ENCODE measurements at places on chromosomes 3 and 15. TPM values are rescaled to one million over a fixed set of nuclear protein-coding genes. Genes with fewer than 3 reads are reported as not detected.

DNA sequence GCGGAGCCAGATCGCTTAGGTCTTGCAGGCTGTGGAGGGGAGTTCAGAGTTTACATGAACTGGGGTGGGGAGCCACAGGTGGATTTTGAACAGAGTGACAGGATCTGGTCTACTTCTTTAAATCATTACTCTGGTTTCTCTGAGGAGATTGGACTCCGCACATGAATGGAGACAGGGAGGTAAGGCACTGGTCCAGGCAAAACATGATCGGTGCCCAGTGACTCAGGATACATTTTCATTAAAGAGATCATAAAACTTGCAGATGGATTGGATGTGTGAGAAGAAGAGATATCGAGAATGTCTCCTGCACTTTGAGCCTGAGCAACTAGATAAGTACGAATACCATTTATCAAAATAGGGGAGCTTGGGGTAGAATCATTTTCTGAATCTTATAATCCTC, 61.8 kb upstream of the CMSS1 start:
- no peak for DNase-seq

GRCh38 chr3:129278966-129279906, 566 bp downstream of the HMCES start:
- DNase-seq, result peak; percentile 57

DNA sequence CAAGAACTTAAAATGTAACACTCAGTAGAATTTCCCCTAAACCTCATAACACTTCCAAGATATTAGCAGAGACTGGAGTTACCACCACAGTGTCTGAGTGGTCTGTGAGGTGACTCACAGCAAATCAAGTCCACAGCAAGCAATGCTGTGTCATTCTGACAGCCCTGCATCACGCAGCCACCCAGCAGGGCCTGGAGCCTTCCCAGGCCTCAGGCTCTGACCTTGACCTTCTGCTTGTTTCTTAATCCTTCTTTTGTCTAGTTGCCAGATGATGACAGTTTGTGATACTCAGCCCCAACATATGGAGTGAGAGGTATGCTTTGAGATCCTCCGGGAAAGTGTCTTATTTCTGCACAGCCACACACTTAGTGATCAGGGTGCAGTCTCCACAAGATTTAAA, 82.5 kb downstream of the TOP2B start:
- DNase-seq, result no peak

The WNT7A gene
- not detected for total RNA-seq

DNA sequence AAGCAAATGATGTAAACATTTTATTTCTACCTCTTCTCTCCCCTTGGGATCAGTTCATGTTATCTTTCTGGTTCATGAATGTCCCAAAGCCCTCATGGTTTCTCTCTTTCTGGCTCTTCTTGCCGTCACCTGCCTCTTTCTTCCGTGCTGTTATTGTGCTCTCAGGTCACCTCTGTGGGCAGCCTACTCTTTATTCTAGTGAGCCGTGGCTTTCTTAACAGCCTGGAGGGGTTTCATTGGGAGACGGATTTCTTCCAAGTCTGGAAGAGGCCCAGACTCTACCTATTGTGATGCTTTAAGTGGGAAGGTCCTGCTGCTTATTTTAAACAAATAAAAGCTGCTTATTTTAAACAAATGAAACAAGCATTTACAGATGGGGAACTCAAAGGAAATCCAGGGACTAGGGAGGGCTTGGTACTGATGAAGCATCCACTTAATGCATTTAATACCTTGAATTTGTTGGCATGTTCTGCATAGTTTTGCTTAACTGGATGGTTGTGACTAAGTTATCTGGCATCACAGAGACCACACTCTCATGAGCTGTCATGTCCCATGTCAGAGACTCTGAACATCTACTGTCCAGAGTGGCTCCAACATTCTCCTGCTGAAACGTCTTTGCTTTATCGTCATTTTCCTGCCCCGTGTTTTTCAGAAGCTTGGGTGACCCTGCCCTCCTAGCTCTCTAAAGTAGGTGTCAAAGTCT, 443.3 kb downstream of the GABRG3 start:
- no peak for DNase-seq

The TMEM108 gene
- total RNA-seq, result not detected

GRCh38 chr3:17054982-17055343, 170.2 kb downstream of the PLCL2 start:
- no peak for DNase-seq

DNA sequence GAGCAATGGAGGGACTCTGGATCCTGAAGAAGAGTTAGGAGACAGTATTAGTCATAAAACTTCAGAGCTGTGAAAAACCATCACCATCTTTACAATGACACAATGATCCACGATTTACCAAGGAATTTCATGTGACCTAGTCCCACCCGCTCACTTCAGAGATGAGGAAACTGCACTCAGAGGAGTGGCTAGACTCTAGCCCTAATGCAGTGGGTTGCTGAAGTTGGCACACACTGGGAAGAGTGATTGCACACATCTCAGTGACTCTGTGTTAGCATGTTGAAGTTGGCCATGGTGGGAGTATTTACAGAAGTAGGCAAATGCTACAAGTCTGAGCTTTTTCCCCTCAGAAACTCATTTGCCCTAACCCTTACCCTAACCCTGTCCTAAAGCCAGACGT, 35.2 kb upstream of the SPATA12 start:
- DNase-seq, result no peak

The PRR23C gene
- not detected for total RNA-seq

GRCh38 chr3:139284221-139284620, 59.6 kb upstream of the MRPS22 start:
- DNase-seq, result no peak

- DNase-seq, result no peak
Observed at GRCh38 chr3:128330214-128330842, 136.4 kb downstream of the DNAJB8 start.

GRCh38 chr3:43028678-43029490, 49.8 kb downstream of the GASK1A start:
- DNase-seq, result no peak

GRCh38 chr15:90201944-90202375, 830 bp downstream of the SEMA4B start:
- no peak for DNase-seq

The CA12 gene
- not detected for total RNA-seq

- DNase-seq, result no peak
Observed at GRCh38 chr3:136882571-136882970, 20.6 kb downstream of the NCK1 start.

DNA sequence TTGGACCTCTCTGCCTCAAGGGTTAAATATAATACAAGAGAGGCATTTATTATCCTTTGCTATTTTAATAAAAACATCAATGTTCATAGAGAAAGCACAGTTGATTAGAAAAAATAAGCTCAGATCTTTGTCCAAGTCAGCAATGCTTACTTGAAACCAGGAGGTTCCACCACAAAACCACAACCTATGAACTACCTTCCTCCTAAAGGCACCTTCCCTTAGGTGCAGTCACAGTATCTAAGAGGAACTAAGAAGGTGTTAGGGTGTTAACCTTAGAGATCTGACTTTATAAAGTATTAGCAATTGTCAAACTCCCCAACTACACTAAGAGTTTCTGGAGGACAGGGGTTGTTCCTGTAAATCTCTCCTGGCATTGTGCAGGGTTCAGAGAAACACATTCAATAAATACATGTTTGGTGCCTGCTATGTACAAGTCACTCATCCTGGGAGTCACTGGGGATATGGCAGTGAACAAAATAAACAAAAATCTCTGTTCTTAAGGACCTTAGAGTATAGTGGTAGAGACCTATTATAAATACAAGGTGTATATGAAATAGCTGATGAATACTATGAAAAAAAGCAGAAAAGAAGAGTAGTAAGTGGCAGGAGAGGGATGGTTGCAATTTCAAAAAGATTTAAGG, 208.6 kb downstream of the NFKBIZ start:
- peak; percentile 80 for DNase-seq

- DNase-seq, result no peak
Observed at GRCh38 chr3:152742368-152743347, 92.3 kb upstream of the P2RY1 start.

DNA sequence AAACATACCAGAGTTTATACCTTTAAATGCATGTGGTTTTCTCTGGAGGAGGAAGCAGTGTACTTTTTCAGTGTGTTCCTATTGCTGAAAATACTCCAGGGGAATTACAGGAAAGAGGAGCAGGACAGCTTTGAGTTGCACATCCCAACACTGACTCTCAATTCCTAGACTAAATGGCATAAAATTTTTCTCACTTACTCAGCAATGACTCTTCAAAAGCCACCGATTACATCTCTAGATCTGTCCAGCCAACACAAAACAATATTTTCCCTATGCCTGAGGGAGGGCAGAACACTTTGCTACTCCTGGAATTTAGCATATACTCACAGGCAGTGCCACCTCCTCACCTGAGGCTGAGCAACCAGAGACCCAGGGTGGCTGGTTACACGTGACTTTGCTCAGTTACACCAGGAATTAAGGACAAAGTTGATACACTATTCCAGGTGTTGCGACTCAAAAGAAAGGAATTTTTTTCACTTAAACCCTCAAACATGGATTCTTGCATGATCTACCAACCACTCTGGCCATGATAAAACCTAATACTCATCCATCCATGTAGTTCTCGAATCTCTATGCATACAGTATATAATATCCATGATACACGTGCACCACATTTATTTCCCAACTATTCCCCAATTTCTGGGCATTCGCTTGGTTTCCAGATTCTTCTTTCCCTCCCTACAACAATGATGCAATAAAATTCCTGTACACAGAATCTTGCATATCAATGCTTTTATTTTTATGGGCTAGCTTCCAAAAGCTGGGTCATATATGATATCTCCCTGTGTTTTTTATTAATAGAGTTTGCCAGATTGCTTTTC, 194.6 kb downstream of the THRB start:
- DNase-seq, result no peak

- DNase-seq, result no peak
Observed at GRCh38 chr3:117253636-117254035, 544.1 kb downstream of the TUSC7 start.

DNA sequence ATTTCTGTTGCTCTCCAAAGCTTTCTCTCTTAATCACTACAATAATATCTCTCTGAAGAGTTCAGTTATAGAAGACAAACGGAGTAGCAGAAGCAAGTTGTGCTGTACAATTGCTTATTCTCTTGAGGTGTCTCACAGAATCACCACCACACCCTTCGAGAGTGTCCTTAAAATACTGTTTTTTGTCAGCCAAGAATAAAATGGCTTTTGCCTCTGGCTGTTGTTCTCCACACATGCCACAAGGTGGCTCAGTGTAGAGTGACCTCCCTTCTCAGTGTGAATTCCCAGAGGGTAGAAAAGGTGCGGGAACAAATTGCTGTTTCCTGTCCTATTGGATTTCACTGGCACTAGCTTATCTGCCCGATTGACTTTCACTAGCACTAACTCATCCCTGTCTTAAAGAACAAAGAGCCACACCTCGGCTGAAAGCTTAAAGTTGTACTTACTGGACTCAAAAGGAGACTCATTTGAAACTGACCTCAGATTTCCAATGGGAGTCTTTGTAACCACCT, 134.2 kb upstream of the SATB1 start:
- DNase-seq, result peak; percentile 63

DNA sequence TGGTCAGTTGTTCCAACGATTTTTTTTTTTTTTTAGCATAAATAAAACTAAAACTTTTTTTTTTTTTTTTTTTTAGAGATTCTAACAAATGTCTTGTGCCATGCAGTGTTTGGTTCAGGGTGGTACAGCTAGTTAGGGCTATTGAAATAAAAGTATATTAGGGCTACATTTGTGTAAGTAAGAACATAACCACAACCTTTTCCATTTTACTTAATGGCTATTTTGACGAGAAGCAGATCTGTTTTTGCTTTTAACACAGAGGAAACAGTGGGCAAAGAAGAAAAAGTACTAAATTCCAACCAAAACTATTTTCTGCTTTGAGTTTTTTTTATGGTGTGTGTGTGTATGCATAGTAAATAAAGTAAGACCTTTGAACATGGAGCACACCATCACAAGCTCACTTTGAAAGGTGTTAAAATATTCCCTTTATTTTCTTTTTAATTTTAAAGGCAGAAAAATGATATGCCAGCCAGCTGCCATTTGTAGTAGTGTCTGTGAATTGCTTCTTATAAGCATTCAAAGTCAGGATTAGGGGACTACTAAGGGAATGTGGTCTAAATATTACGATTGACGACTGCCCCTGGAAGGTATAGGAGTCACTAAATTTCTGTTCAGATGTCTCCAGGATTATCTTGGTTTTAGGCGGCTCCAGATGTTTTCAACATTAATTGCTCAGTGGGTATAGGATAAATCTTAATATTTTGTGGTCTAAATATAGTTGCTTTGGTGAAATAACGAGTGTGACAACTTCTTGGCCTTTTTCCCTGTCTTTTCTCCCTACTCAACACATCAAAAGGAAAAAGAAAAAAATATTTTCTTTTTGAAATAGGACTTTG, 3.1 kb downstream of the RARB start:
- no peak for DNase-seq

DNA sequence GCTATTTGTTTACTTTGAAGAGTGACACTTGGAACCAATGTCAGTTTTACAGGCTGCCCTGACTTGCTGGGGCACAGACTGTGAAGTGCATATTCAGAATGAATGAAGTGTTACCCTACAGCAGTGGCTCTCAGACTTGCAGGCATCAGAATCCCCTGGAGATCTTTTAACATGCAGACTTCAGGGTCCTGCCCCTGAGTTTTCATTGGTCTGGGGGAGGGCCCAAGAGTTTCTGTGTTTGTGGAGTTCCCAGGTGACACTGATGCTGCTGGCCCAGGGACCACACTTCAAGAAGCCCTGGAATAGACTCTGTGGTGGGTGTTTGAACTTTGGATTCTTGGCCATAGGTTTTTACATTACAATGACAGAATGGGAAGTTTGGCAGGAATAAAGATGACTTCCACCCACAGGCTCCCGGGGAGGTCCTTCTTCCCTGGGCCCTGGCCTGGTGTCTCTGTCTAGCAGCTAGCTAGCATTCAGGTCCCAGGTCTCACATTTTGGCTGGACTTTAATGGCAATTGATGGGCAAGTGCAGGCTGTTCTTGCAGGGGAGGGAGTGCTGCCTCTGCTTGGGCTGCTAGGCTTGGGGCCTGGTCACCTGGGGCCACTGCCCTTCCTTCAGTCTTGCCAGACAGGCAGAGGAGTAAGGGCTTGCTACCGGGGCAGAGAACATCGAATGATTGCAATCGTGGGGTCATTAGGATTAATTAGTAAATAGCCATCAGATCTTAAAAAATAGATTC, 149.0 kb downstream of the APBA2 start:
- no peak for DNase-seq

DNA sequence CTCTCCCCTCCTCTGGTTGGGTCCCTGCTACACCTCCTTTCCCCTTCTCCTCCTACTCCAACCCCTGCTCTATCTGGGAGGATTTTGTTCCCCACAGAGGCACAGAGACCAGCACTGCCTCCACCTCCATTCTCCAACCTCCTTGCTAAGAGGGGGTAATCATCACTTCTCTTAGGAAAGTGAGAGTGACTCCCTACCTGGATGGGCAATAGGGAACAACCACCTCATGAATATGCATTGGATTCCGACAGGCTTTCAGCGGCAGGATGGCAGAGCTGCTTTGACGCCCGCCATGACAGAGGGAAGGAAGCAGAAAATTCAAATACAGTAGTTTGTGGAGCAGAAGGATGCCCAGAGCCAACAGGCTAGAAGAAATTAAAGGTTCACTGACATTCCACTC, 614.8 kb upstream of the MDFIC2 start:
- no peak for DNase-seq

The SAMMSON gene
- total RNA-seq, result not detected

The GP5 gene
- 0.22 TPM for total RNA-seq

The ADPRH gene
- total RNA-seq, result 18.8 TPM

Measured in B cell (primary cell).